ENCODE measurements at places on chromosomes 3 and 15.

DNA sequence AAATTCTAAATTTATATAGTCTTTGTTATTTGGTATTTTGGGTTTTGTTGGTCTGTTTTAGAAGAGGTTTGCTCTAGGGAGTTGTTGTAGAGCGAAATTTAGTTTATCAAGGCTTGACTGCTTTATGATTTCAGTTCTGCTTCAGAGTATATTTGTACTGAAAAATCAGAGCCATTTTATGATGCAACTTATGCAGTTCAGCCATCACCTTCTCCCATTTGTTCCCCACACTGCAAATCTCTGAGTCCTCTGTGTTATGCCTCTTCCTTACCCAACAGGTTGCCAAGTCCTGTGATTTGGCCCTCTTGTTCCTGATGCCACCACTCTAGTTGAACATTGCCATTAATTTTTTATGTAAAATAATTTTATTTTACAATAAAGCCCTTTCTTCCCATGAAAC is 140.4 kb downstream of the ZNF609 start:
- DNase-seq, result no peak

GRCh38 chr3:120059081-120059864 is 35.0 kb downstream of the GSK3B start:
- no peak for DNase-seq

DNA sequence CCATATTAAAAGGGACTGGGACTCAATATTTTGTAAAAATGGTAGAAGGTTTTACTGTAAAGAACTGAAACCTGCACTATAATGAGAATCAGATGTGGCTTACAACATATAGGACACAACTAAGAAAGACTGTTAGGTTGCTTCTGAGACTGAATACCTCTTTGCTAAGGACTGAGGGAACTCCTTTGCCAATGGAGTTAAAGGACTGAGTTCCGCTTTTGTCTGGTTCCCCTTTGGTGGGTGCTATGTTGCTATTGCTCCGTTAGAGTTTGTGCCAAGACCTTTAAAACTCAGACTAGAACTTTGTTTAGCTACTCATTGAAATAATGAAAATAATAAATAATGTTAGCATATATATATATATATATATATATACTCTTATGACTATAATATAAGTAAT is 147.8 kb upstream of the KCNMB2 start:
- DNase-seq, result no peak

GRCh38 chr15:101338502-101339057 is 43.5 kb upstream of the SNRPA1 start:
- no peak for DNase-seq

DNA sequence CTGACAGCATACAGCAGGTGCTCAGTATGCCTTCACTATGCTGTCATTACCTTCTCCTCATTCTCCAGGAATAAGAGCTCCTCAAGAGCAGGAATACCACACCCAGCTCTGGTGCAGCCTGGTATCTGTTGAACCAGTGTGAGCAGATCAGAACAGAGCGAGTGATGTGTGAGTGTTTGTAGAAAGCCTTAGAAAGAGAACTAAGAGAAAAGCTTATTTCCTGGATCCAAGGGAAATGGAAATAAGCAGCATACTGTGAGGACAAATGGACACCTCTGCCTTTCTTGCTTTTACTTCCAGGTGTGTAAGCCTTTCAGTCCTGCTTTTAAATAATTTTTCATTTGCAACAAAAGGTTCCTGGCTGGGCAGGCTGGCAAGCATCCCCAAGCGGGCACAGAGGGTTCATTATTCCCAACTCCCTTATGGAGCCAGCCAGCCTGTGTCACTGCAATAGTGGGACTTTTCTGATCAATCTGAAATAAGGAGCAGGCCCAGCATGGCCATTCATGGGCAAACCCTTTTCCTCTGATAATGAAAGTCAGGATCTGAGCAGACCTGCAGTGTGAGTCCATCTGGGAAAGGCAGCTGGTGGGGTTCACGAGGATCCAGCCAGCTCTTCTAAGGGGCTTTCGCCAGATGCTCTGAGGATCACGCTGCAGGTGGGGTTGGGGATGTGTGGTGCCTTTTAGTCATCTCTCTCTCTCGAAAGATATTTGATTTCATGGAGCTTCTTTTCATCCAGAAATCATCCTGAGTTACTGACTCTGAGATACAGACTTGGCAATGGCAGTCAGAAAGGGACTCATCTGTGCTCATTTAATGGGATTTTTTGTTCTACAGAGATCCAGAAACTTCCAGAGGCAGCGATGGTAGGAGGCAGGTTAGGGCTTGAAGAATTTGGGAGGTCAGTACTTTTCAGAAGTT is 594.9 kb upstream of the CFAP20DC start:
- no peak for DNase-seq

GRCh38 chr15:93040288-93041158 is 48.5 kb downstream of the RGMA start:
- DNase-seq, result no peak

DNA sequence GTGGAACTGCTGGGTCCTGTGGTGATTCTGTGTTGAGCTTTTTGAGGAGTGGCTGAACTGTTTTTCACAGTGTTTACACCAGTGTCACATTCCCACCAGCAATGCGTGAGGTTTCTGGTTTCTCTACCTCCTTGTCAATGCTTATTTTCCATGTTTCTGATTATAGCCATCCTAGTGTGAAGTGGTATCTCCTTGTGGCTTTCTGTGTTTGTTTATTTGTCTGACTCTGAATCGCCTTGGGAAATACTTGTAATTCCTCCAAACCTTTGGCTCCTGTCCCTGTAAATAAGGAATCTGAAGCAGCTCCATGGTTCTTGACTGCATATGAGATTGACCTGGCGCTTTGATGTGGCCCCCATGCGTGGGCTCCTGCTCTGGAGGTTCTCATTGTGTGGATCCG is 20.6 kb downstream of the FAN1 start:
- no peak for DNase-seq

GRCh38 chr3:65896321-65896720 is 142.4 kb downstream of the MAGI1 start:
- DNase-seq, result no peak

DNA sequence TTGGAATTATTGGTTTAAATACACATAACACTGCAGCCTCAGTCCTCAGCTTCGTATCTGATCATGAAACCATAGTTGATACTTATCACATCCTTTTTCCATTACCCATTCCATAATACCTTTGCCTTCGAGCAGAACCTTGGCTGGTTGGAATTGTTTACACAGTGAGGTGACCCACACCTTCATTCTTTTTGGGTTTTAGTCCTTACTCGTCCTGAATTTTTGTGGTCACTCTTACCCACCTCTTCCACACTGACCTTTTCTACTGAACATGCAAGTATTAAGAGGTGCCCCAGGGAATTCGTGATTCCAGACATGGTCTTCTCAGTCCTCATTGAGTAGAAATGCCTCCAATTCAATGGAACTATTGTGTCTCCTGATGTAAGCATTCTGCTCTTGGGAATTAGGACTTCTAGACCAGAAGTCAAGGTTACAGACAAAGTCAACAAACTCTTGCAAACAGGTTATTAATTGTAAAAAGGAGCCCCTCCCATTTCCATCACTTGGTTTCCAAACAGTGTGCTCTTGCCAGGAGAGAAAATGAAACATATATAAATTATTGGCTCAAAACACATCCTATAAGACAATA is 37.7 kb downstream of the SCN11A start:
- no peak for DNase-seq

GRCh38 chr3:139523718-139524117 is 15.8 kb downstream of the RBP1 start:
- DNase-seq, result no peak
